ENCODE measurements at places on chromosomes 5 and 9. TPM values are rescaled to one million over a fixed set of nuclear protein-coding genes. Genes with fewer than 3 reads are reported as not detected.

Gene SLCO6A1
- not detected for total RNA-seq

Gene SPTAN1
- total RNA-seq, result 189 TPM

DNA sequence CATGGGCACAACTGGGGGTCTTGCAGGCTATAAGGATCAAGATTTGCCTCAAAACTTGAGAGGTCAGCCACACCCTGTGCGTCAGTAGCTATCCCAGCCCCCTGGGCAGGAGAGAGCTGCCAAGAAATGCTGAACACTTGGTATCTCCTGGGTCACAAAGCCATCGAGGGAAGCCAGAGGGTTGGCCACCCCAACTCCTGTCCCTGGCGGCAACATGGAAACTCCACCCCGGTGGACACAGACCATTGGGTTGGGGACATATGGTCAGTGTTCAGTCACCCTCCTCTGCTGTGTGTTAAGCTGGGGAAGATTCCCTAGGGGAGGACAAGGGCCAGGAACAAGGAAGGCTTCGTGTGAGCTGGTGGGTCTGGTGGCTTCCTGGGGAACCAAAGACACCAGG lies 140.6 kb downstream of the C5orf15 start:
- DNase-seq, result no peak

- no peak for DNase-seq
Measured at GRCh38 chr5:171667341-171668096, 118.1 kb upstream of the SMIM23 start.

DNA sequence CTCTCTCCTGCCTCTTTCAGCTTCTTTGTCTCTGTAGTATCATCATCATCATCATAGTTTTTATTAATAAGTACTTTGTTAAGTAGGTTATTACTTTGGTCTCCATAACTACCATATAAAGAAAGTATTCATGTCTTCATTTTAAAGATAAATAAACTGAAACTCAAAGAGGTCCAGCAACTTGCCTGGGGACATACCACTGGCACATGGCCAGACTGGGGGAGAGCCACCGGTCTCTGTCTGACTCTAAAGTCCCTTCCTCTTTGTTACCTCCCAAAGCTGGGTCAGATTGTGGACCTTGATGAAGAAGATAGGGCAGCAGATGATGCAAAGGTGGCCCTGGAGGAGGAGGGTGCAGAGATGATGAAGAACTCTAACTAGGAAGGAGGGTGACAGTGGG lies 8.5 kb downstream of the CDX1 start:
- DNase-seq, result no peak

DNA sequence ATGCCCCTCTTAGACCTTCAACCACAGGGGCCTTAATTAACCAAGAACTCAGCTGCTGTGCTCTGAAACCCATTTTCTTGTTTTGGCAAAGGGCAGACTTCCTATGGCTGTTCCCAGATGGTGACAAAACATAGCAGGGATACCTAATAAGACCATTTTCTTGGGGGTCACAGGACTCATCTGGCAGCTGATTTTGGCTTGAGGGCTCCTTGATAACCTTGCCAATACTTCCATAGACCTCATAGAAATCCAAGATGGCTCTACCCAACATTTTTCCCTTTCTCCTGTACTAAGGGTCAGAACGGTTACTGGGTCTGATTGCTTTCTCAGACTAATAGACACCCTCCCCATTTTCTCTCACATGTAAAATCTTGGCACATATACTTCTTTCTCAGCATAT lies 757.7 kb upstream of the SEMA6A start:
- DNase-seq, result no peak
